Upper lobe of left lung (tissue), 6 donors: ENCODE measurements at places on chromosomes 13 and 19.

- peak; percentile 94 for DNase-seq
These were observed at the start of the genes COL4A1 and COL4A2 for GRCh38 chr13:110306960-110307766. Gene COL4A1, minus strand, starts transcription at chr13:110307157. Its CDS starts 130 bp downstream, at chr13:110307027. Gene COL4A2, plus strand, starts transcription at chr13:110307284. Its CDS starts 620 bp downstream, at chr13:110307904.

DNA sequence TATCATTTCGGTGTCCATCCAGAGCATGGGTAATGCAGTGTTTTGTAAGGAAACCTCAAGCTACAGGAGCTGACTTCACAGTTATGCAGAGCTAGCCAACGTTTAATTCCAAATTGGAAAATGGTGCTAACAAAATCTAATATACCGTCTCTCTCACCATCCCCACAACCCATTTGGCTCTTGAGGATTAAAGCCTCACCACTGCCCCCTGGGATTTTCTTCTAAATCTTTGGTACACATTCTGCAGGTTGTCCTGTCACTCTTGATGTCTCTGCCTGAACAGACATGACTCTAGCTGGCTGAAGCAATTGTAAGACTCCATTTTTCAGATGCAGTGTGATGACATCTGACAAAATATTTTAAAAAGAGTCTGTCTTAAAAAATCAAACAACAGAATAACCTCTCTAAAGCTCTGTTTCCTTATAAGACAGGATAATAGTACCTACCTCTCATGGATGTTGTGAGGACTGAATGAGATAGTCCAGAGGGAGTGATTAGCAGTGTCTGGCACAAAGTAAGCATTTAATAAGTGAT lies 451.8 kb downstream of the SUCLA2 start:
- no peak for DNase-seq

DNA sequence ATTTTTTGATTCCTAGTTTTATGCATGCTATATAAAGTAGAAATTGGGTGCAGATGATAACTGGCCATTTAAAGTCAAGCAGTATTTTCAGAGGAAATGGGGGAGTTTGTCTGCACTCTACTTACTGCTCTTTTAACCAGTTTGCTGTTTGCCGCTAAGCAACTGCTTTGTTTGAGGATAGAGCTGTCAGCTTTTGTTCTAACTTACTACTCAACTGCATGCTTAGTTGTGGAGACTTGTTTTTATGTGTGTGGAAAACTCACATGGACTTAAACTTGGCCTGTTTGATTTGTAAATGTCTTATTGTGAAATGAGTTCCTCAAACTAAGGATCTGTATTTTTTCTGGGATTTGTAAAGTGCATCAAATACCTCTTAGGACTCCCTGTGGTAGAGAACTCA lies 591.1 kb downstream of the PCDH9 start:
- no peak for DNase-seq

- no peak for DNase-seq
These were observed 32.2 kb upstream of the ARGLU1 start for GRCh38 chr13:106599875-106600797.

GRCh38 chr19:12093777-12094176 lies 29.2 kb downstream of the ZNF844 start:
- no peak for DNase-seq

- no peak for DNase-seq
These were observed 136.3 kb downstream of the DCT start for GRCh38 chr13:94343243-94343585.

GRCh38 chr13:27379694-27380641 lies 44.5 kb upstream of the GTF3A start:
- DNase-seq: peak; percentile 36
